ENCODE measurements at places on chromosomes 7 and 10. TPM values are rescaled to one million over a fixed set of nuclear protein-coding genes. Genes with fewer than 3 reads are reported as not detected.

GRCh38 chr10:90480466-90480865, 377.4 kb downstream of the HTR7 start:
- DNase-seq, result no peak

DNA sequence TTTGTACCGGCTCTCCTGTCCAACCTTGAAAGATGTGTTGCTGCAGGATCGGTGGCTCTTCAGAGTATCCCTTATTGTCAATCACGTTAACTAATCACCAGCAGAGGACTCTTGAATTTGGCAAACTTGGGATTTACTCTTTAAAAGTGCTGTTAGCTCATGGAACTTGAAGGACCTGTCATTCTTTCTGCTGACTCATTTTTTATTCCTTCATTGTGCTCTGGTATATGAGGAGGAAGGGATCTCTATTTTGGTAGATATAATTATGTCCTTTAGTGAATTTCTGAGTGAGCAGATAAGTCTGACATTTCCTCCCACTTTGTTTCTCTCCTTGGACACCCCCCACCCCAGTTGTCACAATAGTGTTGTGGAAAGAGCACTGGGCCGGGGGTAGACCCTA, 175.1 kb upstream of the HDAC9 start:
- no peak for DNase-seq

GRCh38 chr10:31648966-31649365, 279.7 kb downstream of the ARHGAP12 start:
- no peak for DNase-seq

DNA sequence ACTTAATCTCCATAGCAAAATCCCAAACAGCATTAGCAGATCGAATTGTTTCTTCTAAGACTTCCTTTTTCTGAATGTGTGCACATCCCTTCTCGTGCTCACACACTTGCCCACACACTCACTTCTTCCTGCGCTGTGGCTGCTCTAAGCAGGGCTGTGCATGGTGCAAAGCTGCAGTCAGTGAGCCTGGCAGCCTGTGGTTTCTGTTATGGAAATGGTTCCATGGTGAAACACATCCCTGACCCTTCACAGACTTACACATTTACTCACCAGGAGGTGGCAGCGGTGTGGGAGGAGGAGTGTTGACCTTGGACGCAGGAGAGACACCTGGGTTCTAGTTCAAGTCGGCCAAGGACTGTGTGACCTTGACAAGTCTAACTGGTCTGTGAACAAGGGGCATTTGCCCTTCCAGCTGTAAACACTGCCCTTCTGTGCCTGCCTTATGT, 24.9 kb downstream of the MTURN start:
- peak; percentile 36 for DNase-seq

- no peak for DNase-seq
These were observed 35.8 kb upstream of the NPSR1 start for GRCh38 chr7:34622182-34622581.

GRCh38 chr7:96430356-96430755, 108.5 kb upstream of the SLC25A13 start:
- no peak for DNase-seq

- DNase-seq, result peak; percentile 29
These were observed 233.6 kb downstream of the SNX13 start for GRCh38 chr7:17706734-17707133.

GRCh38 chr7:17558135-17558534, 259.7 kb downstream of the AHR start:
- no peak for DNase-seq

DNA sequence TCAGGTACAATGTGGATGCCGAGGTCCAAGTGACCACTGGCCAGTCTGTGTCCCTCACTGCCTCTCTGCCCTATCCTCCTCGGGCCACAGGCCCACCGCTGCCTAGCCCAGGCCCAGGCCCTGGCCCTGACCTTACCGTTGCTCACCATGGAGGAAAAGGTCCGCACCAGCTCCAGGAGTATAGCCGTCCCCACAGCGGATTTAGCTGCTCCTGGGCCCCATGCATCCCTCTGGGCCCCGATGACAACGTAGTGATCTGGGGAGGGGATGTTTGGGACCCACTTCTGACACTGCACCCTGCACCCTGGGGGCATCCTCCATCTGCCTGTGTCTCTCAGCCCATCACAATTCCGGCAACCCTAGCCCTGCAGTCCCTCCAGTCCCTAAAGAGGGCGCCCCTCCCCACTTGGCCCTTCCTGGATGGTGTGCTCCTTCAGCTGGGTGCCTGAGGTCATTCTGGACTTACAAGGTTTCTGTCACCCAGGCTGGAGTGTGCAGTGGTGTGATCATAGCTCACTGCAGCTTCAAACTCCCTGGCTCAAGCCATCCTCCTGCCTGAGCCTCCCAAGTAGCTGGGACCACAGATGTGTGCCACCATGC, 12.1 kb downstream of the TFR2 start:
- DNase-seq, result peak; percentile 43

GRCh38 chr7:139682136-139683013, 95.4 kb downstream of the HIPK2 start:
- DNase-seq, result peak; percentile 82

DNA sequence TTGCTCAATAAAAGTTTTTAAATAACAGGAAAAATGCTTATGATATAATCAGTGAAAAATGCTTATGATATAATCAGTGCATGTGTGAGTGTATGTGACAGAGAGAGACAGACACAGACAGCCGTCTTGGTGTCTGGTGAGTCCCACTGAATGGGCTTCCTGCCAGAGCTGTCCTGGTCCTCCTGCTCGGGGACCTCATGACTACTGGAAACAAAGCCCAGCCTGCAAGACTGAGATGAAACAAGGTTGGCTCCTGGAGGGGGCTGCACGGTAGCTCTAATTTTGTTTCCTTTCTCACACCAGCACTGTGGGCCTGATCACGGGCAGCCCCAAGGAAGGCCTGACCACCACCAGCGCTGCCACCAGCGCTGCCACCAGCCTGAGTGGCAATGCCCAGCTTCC, 57.3 kb downstream of the NRP1 start:
- DNase-seq, result no peak

DNA sequence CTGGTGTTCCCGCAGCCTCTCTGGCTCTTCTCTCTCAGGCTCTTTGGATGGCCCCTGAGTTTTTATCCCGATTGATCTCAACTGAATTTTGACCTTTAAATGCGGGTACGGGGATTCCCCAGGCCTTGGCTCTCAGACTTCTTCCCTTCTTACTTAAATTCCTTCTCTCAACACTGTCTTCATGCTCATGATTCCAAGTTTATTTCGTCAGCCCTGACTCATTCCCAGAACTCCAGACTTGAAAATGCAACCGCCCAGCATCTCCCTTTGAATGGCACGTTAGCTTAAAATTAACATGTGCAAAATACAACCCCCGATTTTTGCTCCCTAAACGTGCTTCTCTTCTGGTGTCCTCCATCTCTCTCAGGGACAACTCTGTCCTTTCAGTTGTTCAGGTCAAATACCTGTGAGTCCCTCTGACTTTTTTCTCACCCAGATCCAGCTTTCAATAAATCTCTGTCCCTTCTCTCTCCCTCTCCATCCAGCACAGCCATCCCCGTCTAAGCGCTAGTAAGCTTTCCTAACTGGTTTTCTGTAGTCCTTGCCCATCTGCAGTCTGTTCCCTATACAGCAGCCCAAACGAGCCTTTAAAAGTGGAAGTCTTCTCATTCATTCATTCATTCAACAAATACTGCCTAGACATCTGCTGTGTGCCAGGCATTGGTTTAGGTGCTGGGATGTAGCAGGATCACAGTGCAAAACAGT, 7.1 kb downstream of the HECW1 start:
- no peak for DNase-seq

GRCh38 chr10:123792248-123792978, 99.2 kb downstream of the CPXM2 start:
- DNase-seq, result no peak

DNA sequence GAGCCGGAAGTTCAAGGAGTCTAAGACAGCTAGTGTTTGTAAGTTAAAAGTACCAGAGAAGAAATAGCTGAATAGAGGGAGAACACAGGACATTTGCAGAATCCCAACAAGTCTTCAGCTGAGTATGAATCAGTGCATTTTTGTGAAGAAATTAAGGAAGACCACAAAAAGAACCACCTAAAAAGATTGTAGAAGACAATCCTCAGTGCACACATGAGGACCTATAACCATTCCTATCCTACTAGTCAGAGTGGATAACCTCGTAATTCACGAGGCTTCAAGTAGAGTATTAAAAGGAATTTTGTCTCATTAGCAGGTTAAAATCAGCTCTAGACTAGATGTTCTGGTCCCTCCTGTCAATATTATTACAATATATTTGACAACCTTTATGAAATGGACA, 295.4 kb upstream of the KAT6B start:
- DNase-seq, result no peak

DNA sequence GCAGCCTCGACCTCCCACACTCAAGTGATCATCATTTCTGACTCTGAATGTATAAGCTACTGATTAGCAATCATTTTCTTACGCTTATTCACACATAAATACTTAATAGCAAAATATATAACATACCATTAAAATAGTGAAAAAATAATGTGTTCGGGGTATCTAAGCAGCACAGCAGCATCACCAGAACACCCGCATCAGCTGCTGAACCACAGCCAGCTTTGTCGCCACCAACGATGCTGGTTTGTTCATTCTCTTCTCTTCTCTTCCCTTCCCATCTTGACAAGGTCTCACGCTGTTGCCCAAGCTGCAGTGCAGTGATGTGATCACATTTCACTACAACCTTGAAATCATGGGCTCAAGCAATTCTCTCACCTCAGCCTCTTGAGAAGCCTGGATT, 425.1 kb upstream of the LRGUK start:
- no peak for DNase-seq

ELMO1 gene
- 97.2 TPM for total RNA-seq

AOAH gene
- 18.8 TPM for total RNA-seq

CTTNBP2 gene
- total RNA-seq, result not detected

CAV1 gene
- total RNA-seq, result 2.7 TPM

PNLIPRP2 gene
- total RNA-seq, result not detected

ZCCHC24 gene
- total RNA-seq, result 1.7 TPM

LRMDA gene
- not detected for total RNA-seq

SUGCT gene
- 1.6 TPM for total RNA-seq
